ENCODE measurements at places on chromosomes 7 and 10.

GRCh38 chr7:29431686-29432085 is 131.9 kb upstream of the PRR15 start:
- no peak for DNase-seq

DNA sequence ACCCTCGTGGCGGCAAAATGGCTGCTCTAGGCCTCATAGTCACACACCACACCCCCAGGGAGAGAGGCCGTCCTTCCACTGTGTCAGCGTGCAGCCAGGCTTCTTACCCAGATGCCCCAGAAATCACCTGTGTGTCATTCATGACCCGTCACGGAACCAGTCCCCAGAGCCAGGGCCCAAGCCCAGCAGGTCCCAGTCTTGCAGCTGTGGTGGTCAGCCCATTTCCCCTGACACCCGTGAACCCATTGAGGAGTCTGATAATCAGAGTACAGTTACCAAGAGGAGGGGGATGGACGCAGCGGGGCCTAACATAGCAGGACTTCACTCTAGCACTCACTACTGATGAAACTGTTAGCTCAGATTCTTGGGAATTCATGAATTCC is 112.1 kb downstream of the ACTR3B start:
- no peak for DNase-seq

- DNase-seq, result no peak
Measured at GRCh38 chr10:28054228-28054860, 55.5 kb upstream of the ODAD2 start.

DNA sequence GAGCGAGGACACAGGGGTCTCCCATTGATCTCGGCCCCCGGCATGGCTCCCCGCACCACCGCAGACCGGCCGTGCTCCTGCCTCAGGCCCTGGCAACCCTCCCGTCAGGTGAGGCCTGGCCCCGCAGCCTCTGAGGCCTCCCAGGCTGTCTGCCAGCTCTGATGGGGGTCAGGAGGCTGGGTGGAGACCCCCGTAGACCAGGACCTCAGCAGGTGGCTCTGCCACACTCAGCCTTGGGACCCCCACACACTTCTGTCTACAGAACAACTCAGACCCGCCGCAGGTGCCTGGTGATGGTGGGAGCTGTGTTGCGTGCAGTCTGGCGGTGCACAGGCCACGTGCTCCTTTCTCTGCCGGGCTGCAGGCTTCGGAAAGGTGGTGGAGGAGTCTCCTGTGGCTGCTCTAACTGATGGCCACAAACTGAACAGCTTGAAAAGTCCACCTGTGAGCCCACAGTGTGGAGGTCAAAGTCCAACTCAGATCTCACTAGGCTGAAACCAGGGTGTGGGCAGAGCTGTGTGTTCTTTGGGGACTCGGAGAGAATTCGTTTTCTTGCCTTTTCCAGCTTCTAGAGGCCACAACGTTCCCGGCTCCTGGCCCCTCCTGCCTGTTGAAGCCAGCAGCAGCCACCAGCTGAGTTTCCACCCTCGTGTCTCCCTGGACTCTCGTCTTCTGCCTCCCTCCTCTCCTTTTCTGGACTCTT is 62.5 kb downstream of the PWWP2B start:
- no peak for DNase-seq

DNA sequence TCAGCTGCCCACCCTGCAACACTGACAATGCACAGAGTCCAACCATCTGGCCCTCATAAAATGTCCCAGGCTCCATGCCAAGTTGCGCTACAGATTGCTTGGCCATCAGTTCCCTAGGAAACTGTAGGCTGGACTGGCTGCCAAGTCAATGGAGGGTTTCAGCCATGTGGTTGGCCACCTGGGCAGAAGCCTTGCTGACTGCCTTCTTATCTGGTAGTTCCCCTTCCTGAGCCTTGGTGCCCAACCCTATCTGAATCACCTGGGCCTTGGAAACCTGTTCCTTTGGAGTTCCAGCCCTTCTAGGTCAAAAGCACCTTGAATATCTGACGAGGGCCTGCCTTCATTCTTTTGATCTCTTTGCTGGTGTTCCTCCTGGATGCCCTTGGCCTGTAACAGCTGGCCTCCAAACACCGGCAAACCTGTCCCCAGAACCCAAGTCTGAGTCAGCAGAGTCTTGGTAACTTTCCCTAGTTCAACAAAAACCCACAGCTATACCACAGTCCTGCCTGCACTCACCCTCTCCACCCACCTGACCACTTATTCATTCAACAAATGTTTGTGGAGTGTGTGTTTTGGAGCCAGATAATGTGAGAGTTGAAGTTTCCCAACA is 37.4 kb upstream of the KDM7A start:
- no peak for DNase-seq

GRCh38 chr10:91980319-91980718 is 56.7 kb downstream of the BTAF1 start:
- DNase-seq, result no peak

DNA sequence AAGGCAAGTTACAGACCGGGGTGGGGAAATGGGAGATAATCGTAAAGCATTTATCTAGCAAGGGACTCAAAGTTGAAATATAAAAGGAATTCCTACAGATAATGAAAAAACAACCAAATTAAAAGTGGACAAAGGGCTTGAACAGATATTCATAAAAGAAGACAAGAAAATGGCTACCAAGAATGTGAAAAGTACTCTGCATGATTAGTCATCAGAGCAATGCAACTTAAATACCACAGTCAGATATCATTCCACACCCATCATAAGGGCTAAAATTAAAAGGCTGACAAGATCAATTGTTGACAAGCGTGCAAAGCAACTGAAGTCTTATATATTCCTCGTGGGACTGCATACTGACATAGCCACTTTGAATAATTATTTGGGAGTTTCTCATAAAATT is 124.6 kb upstream of the RSU1 start:
- DNase-seq, result no peak

GRCh38 chr10:132403511-132404168 is 6.6 kb downstream of the PWWP2B start:
- DNase-seq, result no peak

DNA sequence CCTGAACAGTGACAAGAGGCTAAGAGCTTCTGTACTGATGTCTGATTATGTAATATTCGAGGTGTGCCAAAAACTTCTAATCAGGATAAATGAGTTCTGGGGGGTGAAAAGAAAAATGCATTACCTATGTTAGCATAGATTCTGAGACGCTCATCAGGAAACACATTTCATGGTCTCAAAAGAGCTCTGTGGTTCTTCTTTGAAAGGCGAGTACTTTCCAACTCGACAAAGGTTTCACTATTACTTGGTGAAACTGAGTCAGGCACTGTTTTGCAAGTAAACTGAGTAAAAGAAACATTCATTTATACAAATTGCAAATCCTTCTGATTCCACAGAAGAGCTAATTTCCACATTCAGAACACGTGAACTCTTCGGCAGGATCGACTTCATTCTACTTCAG is 523.2 kb downstream of the GATA3 start:
- DNase-seq, result no peak

DNA sequence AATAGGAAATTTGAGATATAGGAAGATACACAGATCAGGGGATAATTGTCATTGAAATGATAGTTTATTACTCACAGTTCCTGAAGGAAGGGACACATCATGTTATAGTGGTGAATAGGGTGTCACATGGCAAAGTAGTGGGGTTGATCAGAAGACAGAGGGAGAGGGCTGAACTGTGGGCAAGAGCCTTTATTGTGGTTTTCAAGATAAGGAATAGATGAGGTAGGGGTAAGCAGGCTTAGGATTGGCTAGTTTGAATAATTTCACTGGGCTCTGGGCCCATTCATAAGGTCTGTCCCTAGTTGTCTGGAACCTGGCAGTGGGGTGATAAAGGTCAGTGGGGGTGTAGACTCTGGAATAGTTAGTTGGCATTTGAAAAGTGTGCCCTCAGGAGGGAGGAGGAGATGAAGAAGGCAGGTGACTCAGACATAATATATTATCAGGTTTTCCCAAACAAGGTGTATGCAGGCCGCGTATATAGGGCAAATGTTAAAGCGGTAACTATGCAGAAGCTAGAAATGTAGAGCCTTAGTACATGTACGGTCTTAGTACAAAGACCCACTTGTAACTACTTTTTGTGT is 18.5 kb downstream of the FGL2 start:
- DNase-seq, result no peak

GRCh38 chr10:101091546-101092290 is 29.9 kb downstream of the KAZALD1 start:
- no peak for DNase-seq

DNA sequence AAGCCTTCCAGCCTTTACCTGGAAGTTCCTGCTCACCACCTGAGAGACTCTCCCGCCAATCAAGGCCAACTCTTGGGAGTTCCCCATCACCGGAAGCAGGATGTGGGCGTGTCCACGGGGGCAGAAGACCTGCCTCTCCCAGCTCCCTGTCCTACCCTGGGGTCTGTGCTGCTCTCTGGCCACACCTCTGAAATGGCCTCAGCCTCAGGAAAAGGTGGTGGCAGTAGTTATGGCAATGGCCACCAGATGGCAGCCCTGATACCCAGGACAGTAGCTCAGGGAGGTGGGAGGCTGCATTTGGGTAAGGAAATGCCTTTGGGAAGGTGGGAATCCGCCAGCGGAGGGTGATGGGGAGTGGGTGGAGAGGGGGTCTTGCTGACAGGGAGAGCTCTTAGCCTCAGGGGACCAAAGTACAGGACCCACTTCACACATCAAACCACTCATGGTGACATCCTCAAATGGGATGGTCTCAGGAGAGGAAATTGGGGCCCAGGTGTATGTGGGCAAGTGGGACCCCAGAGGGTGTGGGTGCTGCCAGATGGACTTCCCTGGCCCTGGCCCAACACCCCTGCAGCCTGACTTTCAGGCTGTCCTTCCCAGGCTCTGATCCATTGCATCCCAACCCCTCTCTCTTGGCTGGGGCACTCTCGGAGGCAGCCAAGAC is 33.9 kb downstream of the KAZALD1 start:
- peak; percentile 55 for DNase-seq

- DNase-seq, result no peak
Measured at GRCh38 chr10:63965846-63966245, 444.6 kb downstream of the REEP3 start.

- no peak for DNase-seq
Measured at GRCh38 chr7:81402227-81402626, 367.6 kb downstream of the HGF start.

DNA sequence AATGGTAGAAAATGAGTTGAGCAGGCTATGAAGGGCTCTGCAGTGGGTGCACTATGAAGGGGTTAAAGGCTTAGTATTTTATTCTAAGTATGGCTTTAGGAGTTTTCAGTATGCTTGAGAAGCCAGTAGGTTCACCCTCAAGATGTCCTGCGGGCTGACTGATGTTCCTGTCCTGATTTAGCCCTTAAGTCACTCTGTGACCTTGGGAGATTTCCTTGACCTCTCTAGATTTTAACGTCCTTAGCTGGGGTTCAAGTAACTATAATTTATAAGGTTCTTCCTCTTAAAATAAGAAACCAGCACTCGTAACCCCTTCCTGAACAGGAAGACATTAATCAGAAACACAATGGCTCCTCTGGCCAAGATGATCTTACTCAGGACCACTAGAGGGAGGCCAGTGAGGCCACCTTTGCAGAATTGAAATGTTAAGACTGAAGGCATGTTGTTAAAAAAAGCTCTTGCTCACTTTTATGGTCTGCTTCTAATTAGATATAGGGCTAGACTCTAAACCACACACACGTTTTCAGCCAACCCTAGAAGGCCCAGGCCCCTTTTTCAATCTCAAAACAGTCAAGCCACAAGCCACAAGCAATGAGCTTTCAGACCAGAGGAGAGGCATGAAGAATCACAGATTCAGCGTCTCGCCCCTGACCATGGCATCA is 41.9 kb downstream of the CDK1 start:
- no peak for DNase-seq

DNA sequence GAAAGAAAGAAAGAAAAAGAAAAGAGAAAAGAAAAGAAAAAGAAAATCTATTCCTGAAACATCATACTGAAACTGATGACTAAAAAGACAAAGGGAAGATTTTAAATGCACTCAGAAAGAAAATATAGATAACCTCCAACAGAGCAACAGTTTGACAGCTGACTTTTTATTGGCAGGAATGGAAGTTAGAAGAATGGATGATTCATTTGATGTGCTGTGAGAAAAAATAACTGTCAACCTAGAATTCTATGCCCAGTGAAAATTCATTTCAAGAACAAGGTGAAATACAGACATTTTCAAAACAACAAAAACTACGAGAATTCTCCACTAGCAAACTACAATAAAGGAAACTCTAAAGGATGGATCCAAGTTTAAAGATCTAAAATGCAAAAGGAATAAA is 50.5 kb upstream of the HSPA12A start:
- DNase-seq, result no peak

DNA sequence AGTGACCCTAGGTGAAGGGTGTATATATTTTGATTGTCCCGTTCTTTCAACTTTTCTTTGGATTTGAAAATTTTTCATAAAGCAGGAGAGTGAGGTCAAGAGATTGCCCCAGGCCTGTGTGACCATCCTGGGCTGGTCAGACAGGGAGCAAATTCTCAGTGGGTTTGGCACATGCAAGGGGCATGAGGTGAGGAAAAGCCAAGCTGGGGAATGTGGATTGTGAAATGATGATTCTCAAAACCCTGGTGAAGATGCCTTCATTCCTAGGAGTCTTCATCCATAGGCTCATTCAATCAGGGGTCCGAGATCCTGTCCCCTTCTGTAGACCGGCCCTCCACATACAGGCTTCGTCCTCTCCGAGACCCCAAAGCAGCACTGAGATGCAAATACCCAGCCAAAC is 27.0 kb upstream of the FAM170B start:
- no peak for DNase-seq

DNA sequence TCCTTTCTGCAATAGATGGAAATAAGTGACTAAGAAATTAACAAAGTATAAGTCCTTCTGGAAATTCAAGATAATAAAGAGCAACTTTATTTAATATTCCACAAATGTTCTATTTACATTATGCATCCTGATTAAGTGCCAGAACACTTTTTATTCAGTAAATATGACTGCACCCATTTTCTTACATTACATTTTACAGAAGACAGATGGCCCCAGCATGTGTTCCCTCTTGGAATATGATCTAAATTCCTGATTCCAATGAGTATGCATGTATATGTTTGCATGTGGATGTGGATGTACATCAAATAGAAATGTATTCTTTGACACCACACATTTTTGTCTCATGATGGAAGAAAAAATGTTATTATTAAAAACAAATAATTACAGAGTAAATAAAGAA is 628.7 kb upstream of the SEMA3D start:
- DNase-seq, result no peak

DNA sequence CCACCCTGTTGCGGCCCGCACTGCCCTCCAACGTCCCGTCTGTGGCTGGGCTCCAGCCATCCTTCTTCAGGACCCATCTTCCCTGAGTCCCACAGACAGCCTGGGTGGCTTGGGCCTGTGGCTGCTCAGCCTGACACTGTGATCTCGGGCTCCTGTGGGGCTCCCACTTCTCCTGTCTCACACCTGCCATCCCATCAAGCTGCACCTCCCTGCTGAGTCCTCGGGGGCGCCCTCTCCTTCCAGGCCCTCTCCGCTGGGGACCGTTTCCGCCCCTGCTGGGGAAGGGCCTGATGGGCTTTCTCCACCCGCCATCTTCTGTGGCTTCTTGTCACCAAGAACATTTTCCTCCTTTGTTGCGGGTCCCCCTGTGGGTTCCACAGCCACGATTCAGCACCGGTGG is 173.8 kb upstream of the PPP2R2D start:
- no peak for DNase-seq

- no peak for DNase-seq
Measured at GRCh38 chr7:91463330-91463729, 199.1 kb downstream of the FZD1 start.

All from activated CD4-positive, alpha-beta T cell treated with anti-CD3 and anti-CD28 coated beads, Interleukin-2, amount 50 U/mL, for 24 hours (primary cell).